Posterior cingulate gyrus (tissue), 11 donors: ENCODE measurements at places on chromosomes 2 and 18.

- no peak for DNase-seq
Observed at GRCh38 chr2:60317844-60318243, 235.6 kb downstream of the BCL11A start.

DNA sequence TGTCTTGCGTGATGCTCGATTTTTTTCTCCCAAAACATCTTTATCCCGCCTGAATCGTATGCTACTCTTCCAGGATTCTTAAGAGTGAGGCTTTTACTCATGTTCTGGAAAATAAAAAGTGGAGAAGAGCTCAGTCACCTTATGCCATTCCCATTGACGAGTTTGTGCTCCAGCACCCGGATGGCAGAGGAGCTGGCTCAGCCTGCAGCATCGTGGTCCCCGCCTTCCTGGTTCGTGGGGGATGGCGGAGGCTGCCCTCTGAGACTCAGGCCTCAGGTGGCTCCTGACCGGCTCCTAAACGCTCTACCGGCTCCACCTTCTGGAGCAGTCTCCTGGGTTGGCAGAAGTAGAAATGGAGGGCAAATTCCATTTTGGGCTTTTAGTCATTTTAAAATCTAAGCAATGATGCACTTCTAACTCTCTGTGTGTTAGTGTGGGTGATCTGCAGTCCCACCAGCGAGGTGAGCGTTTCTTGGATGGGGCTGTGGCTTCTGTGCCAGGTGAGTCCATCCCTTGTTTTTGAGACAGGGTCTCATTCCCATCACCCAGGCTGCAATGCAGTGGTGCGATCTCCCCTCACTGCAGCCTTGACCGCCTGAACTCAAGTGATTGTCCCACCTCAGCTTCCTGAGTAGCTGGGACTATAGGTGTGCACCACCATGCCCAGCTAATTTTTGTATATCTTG is 27.8 kb downstream of the RTP5 start:
- DNase-seq, result peak; percentile 65

DNA sequence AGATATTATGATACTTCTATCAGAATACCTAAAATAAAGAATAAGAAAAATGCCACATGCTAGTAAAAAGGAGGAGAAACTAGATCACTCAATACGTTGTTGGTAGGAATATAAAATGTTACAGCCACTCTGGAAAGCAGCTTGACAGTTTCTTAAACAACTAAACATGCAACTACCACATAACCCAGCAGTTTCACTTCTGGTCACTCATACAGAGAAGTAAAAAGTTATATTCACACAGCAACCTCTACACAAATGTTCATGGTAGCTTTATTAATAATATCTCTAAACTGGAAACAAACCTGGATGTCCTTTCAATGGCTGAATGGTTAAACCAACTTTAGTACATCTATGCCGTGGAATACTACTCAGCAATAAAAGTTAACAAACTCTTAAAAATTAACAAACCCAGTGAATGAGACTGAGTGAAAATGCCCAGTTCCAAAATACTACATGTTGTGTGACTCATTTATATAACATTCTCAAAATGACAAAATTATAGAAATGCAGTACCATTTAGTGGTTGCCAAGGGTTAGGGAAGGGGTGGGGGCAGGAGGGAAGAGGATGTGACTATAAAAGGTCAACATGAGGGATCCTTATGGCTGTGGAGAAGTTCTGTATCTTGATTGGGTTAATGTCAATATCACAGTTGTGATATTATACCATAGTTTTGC is 124.1 kb downstream of the MMADHC start:
- DNase-seq, result no peak

- DNase-seq, result no peak
Observed at GRCh38 chr2:125455110-125455509, 1200.8 kb upstream of the GYPC start.

GRCh38 chr2:43837831-43838559 is 644 bp downstream of the ABCG5 start:
- DNase-seq, result no peak

- DNase-seq, result no peak
Observed at GRCh38 chr2:170155022-170155722, 22.8 kb upstream of the MYO3B start.

GRCh38 chr2:222293660-222294630 is 4.9 kb downstream of the PAX3 start:
- DNase-seq, result no peak

DNA sequence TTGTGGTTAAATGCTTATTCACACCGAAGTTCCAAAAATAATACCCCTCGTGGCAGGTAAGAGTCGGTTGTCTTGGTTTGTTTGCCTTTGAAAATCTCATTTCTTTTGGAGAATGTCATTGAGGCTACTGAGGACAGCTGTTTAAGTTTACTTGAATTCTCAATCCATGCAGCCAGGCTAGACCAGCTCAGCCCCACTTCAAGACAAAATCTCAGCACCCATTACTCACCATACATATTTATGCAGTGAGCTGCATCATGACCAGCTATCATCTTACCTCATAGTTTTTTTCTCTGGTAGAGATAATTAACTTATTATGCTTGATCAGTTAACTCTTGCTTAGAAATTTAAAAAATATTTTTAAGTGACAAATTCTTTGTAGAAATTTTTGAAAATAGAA is 115.9 kb downstream of the HAUS1 start:
- no peak for DNase-seq

- no peak for DNase-seq
Observed at GRCh38 chr2:144447535-144447934, 72.4 kb downstream of the ZEB2 start.

DNA sequence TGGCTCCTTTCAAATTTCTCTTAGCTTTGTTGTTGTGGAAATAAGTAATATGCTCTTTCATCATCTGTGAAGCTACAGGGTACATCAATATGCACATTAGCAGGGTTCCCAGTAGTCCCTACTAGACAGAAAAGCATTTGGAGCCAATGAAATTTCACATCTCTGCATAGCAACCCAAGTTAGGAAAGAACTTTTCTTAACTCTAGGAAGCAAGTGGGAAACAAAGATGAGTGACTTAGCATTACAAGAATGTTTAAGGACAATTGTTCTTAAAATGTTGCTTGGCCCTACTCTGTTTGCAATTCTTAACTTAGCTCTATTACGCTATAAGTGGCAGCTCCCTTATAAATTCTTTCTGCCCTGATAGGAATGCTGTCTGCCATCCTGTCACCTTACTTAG is 39.6 kb downstream of the ZEB2 start:
- no peak for DNase-seq

DNA sequence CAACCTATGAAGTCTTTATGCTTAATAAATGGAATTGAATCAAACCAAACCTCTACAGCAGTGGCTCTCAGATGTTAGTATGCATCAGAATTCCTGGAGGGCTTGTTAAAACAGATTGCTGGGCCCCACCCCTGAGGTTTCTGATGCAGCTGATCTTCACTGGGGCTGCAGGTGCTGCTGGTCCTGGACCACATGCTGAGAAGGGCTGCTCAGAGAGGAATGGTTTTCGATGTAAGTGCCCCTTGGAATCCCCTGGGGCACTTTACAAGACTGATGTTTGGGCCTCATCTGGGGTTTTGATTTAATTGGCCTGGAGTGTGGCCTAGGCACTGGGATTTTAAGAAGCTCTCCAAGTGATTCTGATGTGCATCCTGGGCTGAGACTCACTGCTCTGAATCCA is 403.8 kb upstream of the HS6ST1 start:
- no peak for DNase-seq

DNA sequence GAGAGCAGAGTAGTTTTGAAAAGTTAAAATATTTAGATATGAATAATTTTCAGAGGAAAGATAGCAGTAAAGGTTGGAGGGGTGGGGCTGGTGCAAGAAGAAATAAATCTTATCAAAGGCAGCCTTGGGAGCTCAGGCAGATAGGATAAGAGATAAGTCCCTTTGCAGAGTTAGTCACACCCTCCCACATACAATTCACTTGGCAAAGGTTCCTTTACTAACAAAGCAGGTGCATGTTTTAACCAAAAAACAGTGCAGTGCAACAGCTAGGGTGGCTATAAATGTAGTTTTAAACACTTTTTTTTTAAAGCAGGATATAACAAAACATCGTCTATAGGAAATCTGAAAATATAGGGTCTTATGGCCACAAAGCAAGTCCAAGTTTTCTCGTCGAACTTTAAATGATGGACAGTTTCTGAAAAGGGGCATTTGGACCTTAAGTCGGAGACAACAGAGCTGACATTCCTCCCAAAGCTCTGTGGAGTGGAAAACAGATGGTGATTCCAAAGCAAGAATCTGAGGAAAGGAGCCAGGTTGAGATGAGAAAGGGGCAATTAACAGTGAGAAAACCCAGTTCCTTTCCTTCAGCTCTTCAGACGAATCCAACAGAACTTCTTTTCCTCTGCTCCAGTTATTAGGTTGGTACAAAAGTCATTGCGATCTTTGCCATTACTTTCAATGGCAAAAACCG is 53.0 kb downstream of the EPHA4 start:
- DNase-seq, result no peak

- DNase-seq, result no peak
Observed at GRCh38 chr2:177143444-177143843, 69.2 kb upstream of the HNRNPA3 start.

GRCh38 chr2:26945991-26946750 is 24.3 kb upstream of the MAPRE3 start:
- no peak for DNase-seq

GRCh38 chr2:55733335-55733734 is 39.7 kb upstream of the PNPT1 start:
- DNase-seq, result no peak

- DNase-seq, result no peak
Observed at GRCh38 chr18:45012286-45012685, 331.6 kb downstream of the SETBP1 start.

DNA sequence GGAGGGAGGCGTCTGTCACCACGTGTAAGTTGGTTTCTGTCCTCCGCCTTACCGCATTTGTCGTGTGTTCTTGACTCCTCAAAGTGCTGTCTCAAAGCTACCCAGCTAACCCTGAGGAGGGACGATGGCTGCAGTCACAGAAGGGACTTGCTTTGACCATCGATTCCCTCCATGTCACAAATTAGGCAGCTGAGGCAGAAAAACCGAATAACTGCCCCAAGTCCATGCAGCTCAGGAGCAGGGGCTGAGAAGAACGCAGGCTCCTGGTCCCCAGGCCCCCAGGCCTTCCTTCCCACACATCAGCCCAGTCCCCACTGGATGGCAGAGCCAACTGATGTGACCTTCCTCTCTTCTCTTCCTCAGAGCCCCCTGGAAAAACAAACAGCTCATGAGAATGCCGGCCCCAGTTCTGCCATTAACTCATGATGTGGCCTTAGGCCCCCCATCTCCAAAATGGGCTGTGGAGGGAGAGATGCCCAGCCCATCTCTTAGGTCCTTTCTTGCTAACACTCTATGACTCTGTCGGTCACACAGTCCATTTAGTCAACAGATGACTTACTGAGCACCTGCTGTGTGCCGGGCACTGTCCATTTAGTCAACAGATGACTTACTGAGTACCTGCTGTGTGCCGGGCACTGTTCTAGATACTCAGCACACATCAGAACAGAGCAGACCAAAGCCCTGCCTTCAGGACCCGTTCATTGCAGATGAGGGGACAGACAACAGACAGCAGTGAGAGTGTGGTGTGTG is 19.6 kb downstream of the MTERF4 start:
- DNase-seq, result peak; percentile 32

DNA sequence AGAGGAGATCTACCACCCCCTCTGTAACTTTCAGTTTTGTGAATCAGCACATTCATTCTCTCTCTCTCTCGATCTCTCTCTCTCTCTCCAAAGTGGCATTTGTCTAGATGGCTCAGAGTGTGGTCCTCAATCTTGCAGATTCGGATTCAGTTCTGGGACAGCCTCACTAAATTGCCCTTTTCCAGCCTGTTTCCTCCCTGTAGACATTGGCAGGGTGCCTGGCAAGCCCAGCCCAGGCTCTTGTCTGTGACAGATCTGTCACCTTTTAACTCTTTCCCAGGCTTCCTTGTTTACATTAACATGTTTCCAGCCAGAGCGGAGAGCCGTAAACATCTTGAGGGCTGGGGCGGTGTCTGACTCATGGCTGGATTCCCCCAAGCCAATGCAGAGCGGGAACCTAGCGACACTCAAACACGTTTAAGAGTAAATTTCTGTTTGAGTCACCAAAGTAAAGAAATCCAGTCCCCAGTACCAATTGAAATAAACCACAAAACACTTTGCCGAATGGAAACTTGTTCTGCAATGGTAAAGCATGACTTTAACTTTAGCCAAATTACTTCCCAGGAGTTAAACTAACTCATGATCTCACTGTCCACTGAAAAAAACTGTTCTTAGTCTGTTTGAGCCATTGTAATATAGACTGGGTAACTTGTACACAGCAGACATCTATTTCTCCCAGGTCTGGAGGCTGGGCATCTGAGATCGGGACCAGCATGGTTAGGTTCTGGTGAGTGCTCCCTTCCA is 6.6 kb upstream of the CYP27C1 start:
- no peak for DNase-seq

DNA sequence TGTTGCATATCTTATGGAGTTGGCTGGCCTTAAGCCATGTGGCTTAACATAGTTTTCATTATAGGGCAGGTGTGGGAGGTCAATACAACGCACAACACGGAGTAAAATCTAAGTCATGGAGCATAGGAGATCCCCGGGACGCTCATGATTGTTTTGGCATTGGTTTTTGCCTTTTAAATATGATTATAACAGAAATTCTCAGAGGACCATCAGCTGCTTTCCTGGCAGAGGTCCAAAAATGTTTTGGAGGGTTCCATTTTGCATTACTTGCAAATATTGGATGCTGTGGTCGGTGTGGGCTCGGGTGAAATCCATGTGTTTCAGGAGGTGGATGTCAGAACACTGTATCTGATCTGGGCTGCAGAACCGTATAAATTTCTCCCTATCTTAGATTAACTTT is 3.4 kb downstream of the NCOA1 start:
- no peak for DNase-seq

DNA sequence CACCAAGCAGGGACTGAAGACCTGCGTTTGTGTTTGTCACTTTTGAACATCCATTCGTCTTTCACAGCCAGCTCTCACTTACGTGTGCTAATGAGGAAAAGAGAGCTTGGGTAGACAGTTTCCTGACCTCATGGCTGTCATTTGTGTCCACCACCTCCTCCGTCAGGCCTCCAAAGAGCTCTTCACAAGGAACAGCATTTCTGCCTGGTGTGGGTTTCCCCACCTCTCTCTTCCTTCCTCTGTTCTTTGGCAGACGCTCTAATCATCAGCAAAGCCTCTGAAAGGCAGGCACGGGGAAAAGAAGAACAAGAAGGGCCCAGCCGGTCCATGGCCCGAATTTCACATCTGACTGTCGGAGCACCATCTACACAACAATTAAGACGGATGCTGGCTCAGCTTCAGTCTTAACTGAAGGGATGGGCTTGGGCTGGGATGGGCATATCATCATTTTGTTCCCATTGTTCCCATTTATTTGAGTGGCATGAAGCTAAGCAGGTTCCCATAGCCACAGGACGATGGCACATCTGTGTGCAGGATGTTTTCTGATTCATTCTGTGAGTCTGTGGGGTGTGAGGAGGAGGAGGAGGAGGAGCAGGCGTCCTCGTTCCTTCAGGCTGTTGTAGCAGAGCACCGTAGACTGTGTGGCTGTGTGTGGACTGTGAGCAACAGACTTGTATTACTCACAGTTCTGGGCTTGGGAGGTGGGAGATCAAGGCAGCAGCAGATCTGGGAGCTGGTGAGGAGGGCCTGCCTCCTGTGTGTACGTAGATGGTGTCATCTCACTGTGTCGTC is 66.4 kb downstream of the TSHZ1 start:
- no peak for DNase-seq
